Dorsolateral prefrontal cortex (tissue), 122 donors: ENCODE measurements at places on chromosomes 7 and 10. TPM values are rescaled to one million over a fixed set of nuclear protein-coding genes. Genes with fewer than 3 reads are reported as not detected.
A peak's percentile ranks its signal among the peaks of the same experiment; 100 is the strongest.

GRCh38 chr10:70582793-70583668 is 19.5 kb downstream of the PRF1 start:
- no peak for DNase-seq

GRCh38 chr7:12583922-12584321 is 13.4 kb downstream of the SCIN start:
- no peak for DNase-seq

- peak; percentile 44 for DNase-seq
Measured at GRCh38 chr10:22476601-22477321, 131.5 kb downstream of the SPAG6 start.

FAM25G gene
- total RNA-seq: not detected

NXPH1 gene
- total RNA-seq: 9.9 TPM

GRCh38 chr7:128893251-128894100 is 17.0 kb downstream of the KCP start:
- DNase-seq: no peak

CPEB3 gene
- 42.0 TPM for total RNA-seq
